ENCODE measurements at places on chromosomes 7 and 10.

GRCh38 chr7:73716318-73716890 lies 3.1 kb downstream of the STX1A start:
- no peak for DNase-seq

- no peak for DNase-seq
These were observed 4.1 kb upstream of the INTS1 start for GRCh38 chr7:1508277-1508758.

GRCh38 chr7:130010689-130011412 lies 40.3 kb downstream of the ZC3HC1 start:
- DNase-seq: peak; percentile 95

DNA sequence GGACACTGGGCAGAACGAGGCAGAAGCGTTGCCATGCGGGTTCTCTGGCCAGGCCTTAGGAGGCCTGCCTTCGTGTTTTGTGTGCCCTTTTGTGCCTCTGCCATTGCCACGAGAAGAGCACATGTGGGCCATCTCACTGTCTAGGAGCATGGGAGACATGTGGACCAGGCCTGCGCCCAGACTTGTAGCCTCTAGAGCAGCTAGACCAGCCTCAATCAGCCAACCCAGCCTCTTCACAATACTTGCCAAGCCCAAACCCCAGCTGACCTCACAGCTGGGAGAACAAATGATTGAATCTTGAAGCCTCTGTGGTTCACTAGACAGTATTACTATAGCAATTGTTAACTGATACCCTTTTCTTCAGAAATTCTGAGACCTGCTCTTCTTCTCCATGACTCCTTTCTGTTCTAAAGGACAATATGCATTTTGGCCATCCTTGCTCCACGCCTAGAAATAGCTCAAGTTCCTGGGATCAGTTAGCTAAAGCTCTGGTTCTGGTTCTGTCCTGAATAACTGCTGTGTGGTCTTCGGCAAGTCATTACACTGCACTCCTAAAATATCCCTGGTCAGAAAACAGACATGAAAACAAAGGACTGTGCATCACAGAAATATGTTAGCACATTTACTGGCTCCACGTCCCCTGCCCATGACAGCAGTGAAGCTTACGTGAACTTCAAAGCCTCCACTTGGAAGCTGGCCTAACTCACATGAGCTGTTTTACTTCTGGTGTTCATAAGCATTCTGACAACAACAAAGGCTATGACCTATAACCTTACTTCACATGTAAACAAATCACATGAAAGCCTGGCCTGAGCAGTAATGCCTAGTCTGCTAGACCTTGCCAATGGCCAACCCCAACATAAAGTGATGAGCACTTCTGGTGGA lies 72.3 kb upstream of the MKRN1 start:
- no peak for DNase-seq

GRCh38 chr7:80679921-80680907 lies 41.8 kb downstream of the CD36 start:
- DNase-seq: no peak

DNA sequence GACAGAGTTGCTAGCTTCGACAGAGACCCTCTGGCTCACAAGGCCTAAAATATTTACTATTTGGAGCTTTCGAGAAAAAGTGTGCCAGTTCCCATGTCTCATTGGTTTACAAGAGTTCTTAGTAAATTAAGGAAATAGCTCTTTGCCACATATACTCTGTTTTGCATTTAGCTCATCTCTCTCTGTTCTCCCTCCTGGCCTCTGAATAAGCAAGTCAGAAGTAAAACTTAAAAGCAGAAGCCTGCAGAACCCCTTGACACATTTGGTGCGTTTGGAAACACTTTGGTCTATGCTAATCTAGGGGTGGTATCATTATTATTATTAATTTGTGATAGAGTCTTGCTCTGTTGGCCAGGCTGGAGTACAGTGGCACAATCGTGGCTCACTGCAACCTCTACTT lies 6.4 kb downstream of the CARD11 start:
- DNase-seq: no peak

DNA sequence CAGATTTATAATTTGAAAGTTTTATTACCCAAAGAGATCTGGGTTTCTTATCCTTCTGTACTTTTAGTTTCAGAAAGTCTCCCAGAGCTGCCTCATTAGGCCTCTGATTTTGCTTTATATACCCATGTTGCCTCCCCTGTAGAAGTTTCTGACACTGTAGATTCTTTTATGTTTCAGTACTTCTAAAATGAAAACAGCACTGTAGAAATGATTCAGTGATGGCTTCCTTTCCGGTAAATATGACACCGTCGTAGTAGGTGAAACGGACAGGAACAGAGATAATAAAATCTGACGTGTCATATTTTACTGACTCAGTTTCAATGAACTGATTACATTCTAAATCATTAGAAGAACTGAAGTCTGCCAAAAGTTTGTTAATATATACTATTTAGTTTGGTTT lies 272.7 kb downstream of the TWIST1 start:
- no peak for DNase-seq

DNA sequence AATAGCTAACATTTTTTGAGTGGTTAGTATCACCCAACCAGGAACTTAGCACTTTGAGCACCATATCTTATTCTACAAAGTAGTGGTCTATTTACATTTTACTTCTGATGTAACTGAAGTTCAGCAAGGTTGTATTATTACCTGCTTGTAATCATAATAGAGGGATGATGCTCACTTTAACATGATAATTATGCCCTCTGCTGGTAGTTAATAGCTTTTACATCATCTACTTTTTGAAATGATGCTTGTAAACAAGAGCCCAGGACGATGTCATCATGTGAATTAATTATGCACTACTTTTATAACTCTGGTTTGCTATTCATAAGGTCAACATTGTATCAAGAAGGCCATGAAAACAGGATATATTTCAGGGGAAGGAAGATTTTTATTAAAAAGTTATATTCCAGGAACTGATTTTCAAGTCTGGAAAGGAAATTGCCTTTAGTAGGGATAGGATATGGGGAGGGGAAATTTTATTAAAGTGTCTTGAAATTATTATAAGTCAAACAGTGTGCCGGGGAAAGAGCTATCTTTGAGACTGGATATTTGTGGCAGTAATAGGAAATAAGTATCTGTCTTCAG lies 80.3 kb upstream of the SCIN start:
- DNase-seq: no peak

DNA sequence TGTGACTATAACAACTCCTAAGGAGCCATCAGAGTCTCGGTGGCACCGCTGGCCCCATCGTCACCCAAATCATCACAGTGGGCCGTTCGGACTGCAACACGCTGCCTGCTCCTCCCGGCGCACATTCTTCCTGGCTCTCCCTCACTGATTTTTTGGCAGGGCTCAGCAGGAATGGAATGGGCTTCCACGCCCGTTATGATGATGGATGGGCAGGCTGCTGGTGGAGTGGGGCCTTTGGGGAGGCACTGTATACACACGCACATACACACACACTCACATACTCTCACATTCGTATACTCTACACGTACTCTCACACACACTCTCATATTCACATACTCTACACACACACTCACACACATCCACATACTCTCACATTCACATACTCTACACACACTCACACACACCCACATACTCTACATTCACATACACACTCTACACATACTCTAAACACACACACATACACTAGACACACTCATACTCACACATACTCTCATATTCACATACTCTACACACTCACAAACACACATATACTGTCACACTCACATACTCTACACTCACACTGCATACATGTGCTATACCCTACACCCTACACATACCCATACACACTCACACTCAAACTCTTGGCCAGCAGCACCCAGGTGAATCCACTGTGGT lies 99.8 kb downstream of the KCNMA1 start:
- DNase-seq: no peak

DNA sequence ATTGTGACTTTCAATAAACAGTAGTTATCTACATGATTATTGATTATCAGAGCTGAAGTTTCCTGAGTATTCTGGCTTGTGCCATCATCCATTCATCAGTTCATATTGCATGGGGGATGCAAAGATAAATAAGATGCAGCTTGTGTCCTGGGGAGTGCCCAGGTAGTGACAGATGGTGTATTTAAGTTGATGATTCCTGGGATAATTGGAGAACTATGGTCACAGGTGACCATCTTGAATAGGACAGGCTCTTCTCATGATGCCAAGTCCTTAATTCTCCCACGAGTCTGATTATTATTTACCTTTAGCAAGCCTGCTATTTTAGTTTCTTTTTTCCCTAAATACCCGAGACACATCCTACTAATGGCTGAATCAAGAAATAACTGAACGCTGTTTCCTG lies 64.9 kb downstream of the PLPP4 start:
- no peak for DNase-seq

GRCh38 chr7:69285854-69286253 lies 312.4 kb upstream of the AUTS2 start:
- DNase-seq: no peak

- no peak for DNase-seq
These were observed 116.8 kb upstream of the JCAD start for GRCh38 chr10:30176182-30176581.

DNA sequence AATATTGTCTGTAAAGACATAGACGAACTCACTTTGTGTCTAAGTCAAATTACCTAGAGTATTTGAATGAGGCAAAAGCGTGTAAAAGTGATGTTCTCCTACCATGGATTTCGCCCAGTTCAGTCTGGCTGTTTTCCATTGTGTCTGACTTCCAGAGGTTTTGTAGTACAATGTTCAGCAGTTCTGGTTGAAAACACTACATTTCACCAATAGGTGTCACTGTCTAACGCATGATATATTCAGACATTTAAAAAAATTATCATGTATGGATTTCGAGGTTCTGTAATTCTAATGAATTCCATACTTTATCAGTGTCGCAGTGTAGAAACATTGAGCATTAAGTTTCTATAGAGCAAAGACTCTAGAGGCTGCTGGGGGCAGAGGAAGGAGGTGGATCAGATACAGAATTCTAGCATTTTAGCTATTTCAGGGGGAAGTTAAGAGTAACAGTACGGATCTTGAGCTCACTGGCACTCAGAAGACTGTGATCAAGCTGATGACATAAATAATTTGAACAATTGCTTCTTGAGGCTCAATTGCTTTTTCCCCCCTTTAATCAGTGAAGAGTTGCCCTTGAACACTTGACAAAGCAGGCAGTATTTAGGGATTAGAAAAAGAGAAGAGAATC lies 196.9 kb upstream of the RHOBTB1 start:
- DNase-seq: no peak

- DNase-seq: no peak
These were observed 63.2 kb downstream of the CCNY start for GRCh38 chr10:35399414-35400009.

DNA sequence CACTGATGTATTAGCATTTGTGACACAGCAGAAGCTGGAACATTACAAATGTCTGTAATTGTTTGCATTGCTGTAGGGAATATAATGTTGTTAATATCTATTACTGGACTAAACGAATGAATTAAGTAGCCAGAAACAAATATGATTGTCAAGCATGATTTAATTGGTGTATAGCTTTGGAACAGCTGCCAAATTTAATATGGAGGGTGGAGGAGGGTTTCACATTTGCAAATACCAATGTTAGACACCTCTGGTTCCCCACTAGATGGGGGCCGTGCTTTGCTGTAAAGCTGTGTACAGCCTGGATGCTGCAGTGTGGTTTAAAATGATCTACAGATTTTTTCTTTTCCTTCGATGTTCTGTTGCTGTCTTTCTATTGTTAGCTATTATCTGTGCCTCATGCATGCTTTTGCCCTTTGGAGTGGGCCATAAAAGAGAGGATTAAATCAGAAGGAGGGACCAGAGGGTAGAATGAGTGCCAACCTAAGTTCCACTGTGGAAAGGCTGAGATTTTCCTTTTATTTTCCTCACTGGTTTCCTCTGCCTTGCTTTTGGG lies 23.1 kb downstream of the DNAJB9 start:
- DNase-seq: peak; percentile 15

DNA sequence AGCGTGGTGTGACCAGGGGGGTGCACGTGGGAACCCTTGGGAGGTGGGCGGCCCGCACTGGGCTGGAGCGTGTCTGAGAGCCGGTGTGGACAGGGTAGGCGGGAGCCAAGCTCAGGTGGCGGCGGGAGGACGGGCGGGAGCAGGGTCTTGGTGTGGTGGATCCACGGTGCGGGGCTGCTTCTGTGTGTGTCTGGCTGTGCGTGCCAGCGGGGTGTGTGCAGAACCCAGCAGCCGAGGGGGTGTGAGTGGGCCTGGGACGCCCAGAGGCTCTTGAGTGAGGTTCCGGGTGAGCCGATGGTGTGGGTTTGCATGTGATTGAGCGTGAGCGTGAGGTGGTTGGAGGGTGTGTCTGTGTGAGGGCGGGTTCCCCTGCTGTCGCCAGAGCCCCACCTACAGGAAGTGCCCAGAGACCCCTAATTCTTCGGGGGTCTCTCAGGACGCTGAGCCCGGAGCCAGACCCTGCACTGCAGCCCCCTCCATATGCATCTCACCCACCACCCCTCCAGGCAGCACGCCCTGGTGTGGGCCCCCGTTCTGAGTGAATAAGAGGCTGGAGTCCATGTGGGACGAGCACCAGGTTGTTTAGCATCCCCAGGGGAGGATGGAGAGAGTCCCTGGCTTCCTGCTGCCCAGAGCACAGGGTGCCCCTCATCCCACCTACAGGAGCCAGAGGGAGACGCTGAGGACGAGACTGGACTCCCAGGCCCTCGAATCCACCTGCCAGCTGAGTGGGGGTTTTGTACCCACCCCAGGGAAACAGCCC lies 78.2 kb downstream of the ELFN1 start:
- DNase-seq: no peak

GRCh38 chr7:117645481-117646165 lies 165.8 kb downstream of the CFTR start:
- no peak for DNase-seq

- no peak for DNase-seq
These were observed 45.2 kb upstream of the TMEM213 start for GRCh38 chr7:138752518-138753149.

- peak; percentile 77 for DNase-seq
These were observed 15.6 kb downstream of the ATG9B start for GRCh38 chr7:151008511-151009323.

Measured in nephron progenitor cell (in vitro differentiated cells).